ENCODE measurements at places on chromosomes 7 and 10.

DNA sequence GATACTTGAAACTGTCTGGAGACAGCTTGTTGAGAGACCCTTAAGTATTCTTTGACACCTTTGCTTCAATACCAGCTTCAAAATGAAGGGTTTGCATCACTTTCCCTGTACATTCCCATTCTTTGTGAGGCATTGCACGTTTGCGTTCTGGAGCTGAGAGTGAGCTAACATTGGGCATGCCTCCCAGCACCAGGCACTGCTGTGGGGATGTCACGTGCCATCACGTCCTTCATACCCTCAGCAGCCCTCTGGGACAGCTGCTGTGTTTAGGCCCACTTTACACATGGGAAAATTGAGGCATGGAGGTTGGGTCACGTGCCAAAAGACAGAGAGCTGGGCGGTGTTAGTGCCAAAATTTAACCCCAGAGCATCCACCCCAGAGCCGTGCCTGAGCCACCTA lies 66.2 kb upstream of the INSYN2A start:
- DNase-seq = no peak

- DNase-seq = no peak
These were observed 3.9 kb upstream of the MACC1 start for GRCh38 chr7:20220921-20221547.

DNA sequence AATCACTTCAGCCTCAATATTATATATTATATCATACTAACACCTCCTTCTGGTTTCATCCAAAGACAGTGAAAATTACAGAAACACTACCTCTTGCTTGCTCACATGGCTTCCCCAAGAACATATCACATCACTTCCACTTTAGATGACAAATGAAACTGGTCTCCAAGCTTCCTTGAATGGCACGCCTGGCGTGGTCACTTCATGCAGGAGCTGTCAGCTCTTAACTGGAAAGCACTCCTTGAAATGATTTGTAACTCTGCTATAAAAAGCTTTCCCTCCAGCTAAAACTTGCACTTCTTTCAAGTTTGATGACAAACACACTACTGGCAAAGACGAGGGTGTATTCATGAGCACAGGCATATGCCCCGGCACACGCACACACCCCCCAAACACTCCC lies 84.1 kb upstream of the INHBA start:
- no peak for DNase-seq

GRCh38 chr7:35261041-35261440 lies 7.1 kb upstream of the TBX20 start:
- DNase-seq = no peak

GRCh38 chr7:131858611-131859010 lies 302.2 kb upstream of the PODXL start:
- DNase-seq = no peak

DNA sequence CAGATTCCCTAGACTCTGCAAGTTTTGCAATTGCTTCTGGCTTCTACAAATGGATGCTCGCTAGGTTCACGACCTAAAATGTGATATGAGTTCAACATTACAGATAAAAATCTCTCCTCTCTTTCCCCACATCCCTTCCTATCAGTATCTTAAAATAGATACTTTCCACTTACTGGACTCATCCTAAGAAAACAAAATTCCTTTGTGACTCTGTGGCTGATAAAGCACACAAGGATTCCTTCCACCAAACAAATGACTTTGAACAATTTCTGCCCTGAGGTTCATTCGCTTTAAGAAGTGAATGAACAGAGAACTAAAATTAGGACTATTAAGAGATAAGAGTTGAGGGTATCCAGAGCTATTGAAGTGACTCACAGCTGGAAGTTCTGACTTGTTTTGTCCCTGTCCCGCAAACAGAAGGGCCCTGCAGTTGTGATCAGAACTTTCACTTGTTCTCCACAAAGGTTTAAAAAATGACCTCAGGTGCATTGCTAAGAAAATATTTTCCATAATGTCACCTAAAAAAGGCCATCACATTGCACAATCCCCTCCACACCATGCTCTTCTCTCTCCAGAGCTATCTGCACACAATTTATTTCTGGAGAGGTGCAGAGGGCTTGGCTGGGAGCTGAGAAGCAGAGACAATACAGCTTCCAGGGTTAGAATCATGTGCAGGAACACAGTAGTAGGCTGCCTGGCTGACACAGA lies 96.1 kb downstream of the PIP4K2A start:
- no peak for DNase-seq

- DNase-seq = no peak
These were observed 170.0 kb downstream of the PRKG1 start for GRCh38 chr10:51244309-51244708.

GRCh38 chr10:124022066-124022465 lies 71.3 kb downstream of the CHST15 start:
- DNase-seq = no peak

DNA sequence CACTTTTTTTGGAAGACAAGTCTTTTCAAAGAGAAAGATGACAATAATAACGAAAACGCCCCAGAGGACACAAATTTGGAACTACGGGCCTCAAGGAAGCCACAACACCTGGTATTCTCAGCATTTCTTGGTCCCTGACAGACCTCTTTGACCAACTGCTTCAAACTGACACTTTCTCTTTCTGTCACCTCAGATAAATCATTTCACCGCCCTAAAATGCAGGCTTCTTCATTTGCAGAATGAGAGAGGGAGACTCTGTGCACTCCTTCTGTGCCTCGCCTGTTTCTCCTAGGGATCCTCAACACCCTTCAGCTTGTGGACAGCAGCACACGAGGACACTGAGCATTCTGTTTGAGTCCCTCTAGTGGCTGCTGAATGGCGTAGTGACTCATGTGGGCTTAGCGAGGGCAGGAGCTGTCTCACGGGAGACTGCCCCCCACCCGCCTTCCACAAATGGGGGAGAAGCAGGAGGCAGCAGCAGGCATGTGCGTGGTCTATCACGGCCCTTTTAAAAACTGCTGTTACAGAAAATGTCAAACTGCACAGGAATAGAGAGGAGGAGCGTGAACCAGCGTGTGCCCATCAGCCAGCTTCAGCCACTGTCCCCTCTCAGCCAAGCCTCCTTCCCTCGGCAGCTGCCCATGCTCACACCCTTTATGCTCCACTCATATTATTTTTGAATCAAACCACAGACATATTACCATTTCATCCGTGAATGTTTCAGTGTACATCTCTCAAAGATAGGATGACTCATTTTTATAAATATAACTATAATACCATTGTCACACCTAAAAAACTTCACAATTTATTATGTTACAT lies 41.4 kb downstream of the GSDME start:
- no peak for DNase-seq

DNA sequence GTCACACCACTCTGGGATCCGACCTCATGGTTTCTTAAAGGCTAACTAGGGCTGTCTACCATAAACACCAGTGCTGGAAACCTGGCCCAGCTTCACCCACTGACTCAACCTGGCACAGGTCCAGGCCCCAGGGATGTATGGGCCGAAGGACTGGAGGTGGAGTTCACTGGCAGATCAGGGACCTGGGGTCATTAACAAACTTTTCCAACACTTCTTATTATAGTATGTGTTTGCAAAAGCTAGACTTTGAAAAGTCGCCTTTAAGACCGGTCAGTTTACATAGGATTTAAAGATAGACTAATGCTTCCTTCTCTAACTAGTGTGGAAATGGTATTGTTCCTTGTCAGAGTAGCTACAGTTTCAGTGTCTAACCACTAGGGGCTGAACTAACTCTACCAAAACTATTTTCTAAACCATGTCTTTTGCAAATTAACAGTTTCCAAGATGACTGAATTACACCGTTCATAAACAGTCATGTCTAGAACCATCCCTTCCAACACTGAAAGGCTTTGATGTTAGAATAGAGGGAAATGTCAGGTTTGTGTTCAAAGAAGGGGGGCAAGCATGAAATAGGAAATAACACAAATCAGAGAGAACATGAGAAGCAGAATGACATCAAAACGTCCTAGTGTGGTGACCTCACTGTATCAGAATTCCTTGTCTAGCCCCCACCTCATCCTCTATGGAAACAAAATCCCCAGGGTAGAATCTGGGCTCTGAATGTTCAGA lies 29.7 kb downstream of the STN1 start:
- no peak for DNase-seq

DNA sequence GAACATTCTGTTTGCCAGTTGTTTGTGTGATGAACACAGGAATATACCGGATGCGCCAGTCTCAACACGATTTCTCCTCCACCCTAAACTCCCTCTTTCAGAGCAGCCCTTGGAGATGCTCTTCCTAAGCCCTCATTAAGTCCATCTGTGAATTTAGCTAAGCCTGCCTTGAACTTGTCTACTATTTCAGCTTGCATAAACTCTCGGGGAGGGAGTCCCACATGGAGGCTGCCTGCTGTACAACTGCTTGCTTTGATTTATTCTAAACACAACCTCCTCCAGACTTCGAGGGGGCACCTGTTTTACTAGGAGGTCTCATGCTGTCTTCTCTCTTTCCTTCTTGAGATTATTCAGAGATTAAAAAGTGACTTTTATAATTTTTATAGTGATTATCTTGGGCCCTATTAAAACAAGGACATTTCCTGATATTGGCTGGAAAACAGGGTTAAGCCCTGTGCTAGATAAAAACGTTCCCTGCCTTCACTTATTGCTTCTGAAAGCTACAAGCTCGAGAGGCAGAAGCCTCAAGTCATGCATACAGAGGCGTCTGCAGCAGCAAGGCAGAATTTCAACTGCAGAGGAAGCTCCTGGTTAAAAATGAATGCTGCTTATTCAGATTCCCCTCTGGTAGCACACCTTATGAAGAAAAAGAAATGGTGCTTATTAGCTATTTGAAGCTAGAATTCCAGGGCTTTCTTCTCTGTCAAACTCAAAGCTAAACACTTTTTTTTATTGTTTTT lies 174.3 kb downstream of the FANK1 start:
- DNase-seq = no peak

DNA sequence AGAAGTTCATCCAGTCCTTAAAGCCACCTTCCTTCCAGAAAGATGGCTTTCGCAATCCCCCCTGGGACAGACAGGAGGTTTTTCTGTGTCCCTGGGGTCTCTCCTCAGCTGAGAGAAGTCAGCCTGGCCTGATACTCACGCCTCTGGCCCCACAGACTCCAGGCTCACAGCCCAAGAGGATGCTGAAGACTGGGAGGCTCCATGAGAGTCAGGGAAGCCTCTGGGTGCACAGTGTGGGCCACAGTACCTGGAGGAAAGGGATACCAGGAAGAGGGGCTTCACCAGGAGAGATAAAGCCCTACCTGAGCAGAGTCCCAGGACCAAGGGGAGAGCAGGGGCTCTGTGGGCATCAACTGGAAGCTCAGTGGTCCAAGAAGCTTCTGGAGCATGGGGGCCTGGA lies 324.4 kb downstream of the GRID1 start:
- no peak for DNase-seq

DNA sequence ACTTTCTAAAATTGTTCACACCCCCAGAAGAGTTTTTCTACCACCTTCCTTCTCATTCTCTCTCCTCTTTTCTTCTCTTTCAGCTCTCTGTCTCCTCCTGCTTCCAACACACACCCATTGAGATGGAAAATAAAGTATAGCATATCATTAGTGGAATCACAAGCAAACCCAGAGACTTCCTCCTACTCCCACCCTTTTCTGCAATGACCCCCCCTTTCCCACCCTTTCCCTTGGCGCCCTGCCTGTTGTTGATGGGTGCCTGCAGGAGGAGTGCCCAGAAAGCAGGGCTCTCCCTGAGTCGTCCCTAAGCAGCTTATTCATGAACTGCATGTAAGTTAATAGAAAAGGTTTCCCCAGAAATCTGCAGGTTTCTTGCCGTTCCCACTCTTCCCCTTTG lies 300.0 kb downstream of the PLXNA4 start:
- no peak for DNase-seq

GRCh38 chr10:49407552-49408137 lies 11.8 kb upstream of the DRGX start:
- DNase-seq = no peak

- no peak for DNase-seq
These were observed 261.0 kb downstream of the THSD7A start for GRCh38 chr7:11570922-11571550.

DNA sequence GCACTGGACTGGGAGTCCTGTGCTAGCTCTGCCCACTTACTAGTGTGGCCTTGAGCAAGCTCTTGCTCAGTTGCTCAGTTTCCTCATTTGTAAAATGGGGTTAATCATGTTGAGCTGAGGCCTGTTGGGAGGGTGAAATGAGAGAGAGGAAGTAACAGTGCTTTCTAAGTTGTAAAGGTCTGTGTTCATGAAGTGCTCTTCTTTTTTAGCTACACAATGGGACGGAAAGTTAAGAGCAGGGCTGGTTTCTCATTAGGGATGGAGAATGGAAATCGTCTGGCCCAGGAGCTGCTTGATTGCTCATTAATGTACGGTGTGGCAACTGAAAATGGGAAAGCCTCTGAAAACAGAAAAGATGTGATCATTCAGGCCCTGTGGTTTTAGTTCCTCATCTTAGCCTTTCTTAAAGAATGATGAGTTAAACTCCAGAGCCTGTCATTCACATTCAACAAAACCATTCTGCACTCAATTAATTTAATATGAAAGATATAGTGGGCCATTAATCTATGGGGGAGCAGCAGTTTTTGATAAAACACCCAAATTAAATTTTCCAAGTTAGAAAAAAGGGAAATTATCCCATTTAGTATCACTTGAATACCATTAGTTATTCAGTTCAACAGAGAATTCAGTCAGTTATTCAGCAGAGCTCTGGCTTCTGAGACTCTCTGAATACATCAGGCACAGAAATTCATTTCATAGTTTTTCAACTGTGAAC lies 60.5 kb downstream of the SH2D4B start:
- no peak for DNase-seq

GRCh38 chr10:71746344-71747037 lies 26.8 kb downstream of the VSIR start:
- DNase-seq = no peak

- DNase-seq = no peak
These were observed 322.6 kb downstream of the DGKB start for GRCh38 chr7:14579971-14580370.
